NCI-H526 treated with DMSO at 0.1 percent for 48 hours (cell line): ENCODE measurements at places on chromosomes 16 and 17.
A peak's percentile ranks its signal among the peaks of the same experiment; 100 is the strongest.

GRCh38 chr17:43595466-43595865 is 49.3 kb upstream of the ETV4 start:
- no peak for DNase-seq

GRCh38 chr16:86768228-86768791 is 190.0 kb downstream of the FOXL1 start:
- DNase-seq = no peak

DNA sequence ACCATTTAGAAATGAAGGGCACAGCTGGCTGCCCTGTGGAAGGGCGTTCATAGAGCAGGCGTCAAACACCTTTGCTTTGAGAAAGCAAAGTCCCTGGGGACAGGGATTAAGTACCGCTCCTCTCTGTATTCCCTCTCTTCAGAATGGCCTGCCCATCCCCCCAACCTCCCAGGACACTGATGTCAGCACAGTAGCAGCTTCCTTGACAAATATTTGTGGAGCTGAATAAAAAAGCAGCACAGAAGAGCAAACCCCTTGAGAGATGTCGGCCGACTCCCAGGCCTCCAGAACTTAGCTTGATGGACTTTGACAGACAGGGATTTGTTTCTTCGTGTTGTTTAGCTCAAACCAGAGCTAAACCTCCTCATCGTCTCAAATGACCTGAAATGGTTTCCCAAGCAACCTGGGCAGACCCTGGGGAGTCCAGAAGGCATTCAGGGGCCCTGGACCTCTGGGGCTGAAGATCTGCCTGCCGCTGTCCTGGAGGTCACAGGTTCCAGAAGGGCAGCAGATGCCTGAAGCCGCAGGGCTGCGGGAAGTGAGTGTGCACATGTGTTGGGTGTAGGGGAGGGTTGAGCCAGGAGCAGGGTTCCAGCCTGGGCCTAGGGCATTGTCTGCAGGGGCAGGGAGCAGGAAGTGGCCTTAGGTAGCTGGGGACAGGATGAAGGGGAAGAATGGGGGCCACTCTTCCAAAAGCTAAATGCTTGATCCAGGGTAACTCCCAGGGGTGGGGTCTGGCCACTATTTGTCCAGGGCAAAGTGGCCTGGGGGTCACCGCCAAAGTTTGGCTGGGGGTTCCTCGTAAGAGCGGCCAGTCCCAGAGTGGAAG is 42.3 kb upstream of the NKD1 start:
- DNase-seq = peak; percentile 2

- no peak for DNase-seq
Observed at GRCh38 chr16:1997494-1998359, 8.0 kb downstream of the SYNGR3 start.

GRCh38 chr16:56298948-56299596 is 107.8 kb downstream of the GNAO1 start:
- no peak for DNase-seq

- no peak for DNase-seq
Observed at GRCh38 chr16:81096715-81097208, 567 bp upstream of the GCSH start.

DNA sequence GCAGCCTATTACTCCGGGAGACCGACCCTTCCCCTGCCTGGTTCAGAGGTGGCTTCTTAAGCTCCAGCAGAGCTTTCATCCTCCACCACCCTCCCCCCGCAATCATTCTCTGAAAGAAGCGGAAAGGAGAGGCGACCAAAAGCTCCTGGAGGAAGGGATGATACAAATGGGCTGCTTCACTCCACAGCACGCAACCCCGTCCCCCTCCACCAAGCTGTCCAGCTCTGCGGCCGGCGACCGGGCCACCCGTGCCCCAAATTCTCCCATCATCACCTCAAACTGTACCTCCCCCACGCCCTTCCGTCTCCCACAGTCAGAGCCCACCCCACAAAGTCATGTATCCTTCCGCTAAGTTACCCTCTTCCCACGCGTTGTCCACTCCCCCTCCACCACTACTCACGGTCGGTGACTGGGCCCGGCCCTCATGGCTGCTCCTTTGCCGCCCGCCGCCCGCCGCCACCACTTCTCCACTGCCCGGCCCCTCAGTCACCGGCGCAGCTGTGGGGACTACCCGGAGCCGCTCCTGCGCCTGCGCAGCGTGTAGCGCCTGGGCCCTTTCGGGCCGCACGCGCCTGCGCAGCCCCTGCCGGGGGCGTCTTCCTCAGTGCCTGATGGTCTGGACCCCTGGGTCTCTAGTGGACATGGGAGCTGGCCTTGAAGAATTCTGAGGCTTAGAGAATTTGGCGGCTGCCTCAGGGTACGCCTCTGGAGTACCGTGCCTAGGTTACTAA is at the start of gene FAM222B:
TSS of gene FAM222B (minus strand) at position 509 of the 731 bp plus-strand sequence. CDS start 76,123 bp downstream, outside the sequence.
- DNase-seq = peak; percentile 80

DNA sequence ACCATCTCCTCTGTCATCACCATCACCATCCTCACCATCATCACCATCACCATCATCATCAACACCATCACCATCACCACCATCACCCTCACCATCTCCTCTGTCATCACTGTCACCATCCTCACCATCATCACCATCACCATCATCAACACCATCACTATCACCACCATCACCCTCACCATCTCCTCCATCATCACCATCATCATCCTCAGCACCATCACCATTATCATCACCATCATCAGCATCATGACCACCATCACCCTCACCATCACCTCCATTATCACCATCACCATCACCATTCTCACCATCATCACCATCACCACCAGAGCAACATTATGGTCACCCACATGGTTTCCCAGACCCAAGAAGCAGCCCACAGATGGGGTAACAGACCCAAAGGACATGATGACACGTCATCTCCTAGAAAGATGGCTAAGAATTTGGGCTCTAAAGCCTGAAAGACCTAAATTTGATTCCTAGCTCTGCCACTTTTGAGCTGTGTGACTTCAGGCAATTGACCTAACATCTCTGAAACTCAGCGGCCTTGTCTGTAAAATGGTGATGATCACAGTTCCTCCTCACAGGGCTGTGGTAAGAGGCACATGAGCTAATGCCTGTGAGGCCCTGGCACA is 14.6 kb downstream of the SCNN1B start:
- no peak for DNase-seq

DNA sequence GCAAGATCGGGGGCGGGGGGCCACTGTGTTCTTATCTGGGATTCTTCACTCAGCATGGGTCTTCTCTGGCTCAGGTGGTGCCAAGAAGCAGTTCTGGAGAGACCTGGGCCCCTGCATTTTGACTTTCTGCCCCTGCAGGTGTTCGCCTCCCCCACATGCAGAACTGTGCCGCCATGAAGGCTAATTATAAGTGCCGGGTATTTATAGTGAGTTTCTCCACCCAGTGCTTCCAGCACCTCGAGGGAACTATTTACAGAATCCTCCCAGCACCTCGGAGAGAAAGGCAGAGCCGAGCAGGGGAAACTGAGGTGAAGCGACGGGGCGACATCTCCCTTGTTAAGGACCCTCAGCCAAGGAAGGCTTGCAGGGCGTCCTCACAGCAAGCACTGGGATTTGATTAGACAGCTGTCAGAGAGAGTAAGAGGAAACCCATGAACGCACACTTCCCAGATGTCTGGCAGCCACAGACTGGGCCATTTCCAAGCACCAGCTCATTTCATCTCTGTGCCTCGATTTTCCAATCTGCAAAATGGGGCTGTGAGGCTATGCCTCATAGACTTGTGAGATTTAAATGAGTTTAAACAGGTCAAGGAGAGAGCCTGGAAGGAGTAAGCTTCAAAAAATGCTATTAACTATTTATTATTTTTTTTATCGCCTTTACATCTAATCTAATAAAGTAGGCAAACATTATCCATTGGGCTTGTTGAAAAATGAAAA is 36.4 kb upstream of the GRIN2A start:
- no peak for DNase-seq

DNA sequence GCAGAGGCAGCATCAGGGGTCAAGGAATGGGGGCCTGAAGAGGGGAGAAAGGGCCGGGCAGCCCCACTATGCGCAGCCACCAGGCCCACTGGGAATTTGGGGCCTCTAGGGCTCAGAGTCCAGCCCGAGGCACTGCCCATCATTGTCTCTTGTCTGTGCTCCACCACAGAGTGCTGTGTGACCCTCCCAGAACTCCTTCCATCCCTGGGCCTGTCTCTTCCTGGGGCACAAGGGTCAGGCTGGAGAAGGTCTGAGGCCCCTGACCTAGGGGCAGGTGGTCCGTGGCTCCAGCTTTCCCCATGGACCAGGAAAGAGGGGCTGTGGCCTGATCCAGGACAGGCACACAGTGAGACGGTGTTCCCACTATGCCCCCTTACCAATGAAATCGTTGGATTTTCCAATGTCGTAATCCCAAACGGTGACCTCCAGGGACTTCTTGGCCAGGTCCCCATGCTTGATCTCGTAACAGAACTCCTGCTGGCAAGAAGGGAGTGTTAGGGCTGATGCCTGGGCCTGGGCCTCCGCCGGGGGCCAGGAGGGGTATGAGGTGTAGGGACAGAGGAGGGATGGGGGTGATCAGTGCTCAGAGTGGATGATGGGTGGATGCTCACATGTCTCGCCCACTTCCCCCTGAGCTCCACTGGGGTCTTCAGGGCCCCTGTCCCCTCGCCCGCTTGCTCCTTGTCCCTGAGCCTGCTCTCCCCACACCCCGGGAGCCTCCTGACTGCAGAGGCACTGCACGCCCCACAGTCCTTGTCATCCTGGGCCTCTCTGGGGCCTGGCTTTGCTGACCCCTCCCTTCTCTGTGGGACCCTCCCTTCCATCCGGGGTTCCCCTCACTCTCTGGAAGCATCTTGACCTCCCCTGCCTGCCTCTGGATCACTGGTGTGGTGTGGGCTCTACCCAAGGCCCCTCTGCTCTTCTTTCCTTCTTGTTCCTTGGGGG is 10.7 kb downstream of the SCGB1C2 start:
- no peak for DNase-seq

DNA sequence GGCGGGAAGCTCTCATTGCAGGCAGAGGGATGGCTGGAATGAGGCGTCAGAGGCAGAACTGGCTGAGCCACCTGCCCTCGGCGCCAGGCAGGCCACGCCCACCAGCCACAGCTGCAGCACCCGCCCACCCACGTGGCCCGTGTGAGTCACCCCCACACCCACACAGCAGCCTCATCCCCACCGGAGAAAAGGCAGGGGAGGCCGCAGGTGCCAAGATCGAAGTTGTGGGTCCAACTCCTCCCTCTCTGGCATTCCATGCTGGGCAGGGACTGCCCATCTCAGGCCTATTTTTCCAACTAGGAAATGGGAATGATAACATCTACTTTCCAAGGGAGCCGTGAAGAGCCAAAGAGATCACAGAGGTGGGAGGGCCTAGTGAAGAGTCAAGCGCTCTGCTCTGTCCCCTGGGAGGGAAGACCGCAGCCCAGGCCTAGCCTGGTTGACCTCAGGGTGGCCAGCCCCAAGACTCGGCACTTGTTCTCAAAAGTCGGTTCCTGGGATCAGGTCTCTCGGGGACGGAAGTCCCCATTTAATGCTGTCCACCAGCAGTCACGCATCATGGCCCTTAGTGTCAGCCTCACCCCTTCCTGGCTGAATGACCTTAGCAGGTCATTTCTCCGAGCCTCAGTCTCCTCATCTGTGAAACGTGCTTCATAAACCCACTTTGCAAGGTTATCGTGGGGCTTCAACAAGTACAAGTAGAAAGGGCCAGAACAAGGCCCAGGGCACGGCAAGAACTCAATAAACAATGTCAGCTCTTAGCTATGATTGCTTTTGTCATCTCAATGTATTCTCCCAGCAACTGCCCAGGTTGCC is at the start of gene TRPV3:
TSS of gene TRPV3 (minus strand) at position 45 of the 816 bp plus-strand sequence. CDS start 2,962 bp downstream, outside the sequence.
- DNase-seq = no peak

GRCh38 chr17:21043296-21044232 is 753 bp upstream of the USP22 start:
- peak; percentile 90 for DNase-seq

- no peak for DNase-seq
Observed at GRCh38 chr16:3988824-3989223, 108.3 kb upstream of the CREBBP start.

DNA sequence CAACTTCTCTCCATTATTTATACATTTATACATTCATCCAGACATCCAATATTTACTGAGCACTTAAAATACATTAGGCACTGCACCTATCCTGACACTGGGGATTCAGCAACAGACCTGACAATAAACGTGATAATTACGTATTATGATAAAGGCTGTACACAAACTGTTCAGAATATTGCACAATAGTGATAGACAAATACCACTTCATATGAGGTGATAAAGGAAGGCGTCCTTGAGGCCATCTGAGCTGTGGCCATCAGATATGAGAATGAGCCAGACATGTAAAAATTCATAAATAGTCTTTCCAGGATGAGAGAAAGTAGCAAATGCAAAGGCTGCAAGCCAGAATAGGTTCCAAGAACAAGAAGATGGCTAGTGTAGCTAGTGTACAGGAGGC is 8.6 kb downstream of the USP32 start:
- DNase-seq = no peak

- DNase-seq = no peak
Observed at GRCh38 chr16:78596996-78597422, 497.6 kb downstream of the WWOX start.

- DNase-seq = no peak
Observed at GRCh38 chr16:31271621-31272190, 11.9 kb downstream of the ITGAM start.

DNA sequence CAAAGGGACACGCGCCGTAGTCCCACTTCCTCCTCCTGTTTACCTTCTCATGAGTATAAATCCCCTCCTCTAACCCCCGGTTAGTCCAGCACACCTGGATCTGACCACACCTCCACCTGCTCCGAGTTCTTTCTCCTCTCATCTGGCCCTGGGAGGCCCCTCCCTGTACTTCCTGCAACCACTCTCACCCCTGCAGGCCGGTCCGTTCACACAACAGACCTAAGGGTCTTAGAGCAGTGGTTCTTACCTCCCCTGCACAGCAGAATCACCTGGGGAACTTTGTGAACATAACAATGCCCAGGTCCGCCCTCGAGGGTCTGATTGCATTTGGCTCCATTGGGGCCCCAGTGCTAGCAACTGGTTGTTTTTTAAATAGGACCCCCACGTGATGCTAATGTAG is 24.8 kb downstream of the TMEM114 start:
- DNase-seq = no peak

DNA sequence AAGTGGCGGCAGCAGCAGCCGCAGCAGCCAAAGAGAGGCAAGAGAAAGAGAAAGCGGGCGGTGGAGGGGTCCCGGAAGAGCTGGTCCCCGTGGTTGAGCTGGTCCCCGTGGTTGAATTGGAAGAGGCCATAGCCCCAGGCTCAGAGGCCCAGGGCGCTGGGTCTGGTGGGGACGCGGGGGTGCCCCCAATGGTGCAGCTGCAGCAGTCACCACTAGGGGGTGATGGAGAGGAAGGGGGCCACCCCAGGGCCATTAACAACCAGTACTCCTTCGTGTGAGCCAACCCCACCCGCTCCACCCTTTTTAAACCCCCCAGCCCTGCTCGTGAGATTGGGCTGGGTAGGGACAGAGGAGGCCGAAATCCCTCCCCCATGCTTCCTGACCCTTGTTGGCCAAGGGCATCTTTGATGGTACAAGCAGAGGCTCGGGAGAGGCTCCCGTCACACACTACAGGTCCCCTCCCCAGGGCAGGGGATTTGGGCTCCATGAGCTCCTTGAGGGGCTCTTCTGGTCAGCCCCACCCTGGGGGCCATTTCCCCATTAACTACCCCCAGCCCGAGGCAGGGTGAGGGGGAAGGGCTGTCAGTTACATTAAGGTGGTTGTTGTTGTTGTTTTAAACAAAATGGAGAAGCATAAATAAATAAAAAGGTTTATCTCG is 4.6 kb upstream of the ATP2A1 start:
- no peak for DNase-seq
